ENCODE measurements at places on chromosomes 1 and 21.
A peak's percentile ranks its signal among the peaks of the same experiment; 100 is the strongest.

DNA sequence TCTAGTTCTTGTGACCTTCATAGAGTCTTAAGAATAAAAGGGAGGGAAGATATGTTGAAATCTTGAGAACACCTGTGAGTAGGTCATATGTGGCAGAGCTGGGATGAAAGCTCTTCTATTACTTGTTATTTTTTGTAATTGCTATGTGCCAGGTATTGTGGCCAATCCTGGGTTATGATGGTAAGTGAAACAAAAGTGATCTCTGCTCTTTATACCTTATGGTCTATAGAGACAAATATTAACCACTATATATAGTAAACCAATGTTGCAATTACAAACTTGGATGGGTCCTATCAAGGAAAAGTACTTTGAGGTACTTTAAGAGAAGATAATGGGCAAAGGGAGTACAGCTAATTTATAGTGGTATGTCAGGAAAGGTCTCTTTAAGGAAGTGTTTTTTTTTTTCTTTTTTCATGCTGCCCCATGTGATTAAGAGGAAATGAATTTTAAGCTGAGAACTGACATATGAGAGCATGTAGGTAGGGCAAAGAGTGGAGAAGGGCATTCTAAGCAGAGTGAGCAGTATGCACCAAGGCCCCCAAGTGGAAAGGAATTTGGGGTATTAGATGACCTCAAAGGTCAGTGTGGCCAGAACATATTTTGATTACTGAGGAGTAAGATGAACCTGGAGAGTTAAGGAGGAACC, 43.3 kb downstream of the POU2F1 start:
- no peak for DNase-seq

GRCh38 chr21:25836396-25836795, 101.6 kb downstream of the GABPA start:
- no peak for DNase-seq

- DNase-seq: no peak
Observed at GRCh38 chr1:15946571-15947381, 29.1 kb downstream of the ZBTB17 start.

DNA sequence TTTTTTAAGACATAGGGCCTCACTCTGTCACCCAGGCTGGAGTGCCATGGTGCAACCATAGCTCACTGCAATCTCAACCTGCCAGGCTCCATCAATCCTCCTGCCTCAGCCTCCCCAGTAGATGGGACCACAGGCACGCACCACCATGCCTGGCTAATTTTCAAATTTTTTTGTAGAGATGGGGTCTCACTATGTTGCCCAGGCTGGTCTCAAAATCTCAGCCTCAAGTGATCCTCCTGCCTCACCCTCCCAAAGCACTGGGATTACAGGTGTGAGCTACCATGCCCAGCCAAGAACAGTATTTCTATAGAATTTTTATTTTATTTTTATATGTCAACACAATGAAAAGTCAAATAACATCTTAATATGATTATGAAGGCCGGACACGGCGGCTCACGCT, 10.9 kb downstream of the GNB1 start:
- no peak for DNase-seq

DNA sequence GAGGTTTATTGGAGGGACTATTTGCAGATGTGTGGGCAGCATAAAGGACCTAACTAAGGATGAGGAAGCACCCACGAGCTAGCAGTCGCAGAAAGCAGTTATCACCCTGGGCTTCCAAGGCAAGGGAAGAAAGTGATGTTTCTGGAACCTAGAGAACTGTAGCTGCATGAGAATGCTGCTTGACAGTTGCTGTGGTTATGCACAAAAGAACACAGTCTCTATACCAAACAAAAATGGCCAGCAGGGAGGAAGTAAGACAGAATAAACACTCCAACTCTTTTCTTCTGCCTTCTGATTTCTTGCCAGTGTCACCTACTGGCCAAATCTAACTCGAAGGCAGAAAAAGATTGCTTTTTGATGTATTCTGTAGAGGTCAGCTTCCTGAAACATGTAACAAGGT, 190.2 kb downstream of the RASAL2 start:
- DNase-seq: no peak

DNA sequence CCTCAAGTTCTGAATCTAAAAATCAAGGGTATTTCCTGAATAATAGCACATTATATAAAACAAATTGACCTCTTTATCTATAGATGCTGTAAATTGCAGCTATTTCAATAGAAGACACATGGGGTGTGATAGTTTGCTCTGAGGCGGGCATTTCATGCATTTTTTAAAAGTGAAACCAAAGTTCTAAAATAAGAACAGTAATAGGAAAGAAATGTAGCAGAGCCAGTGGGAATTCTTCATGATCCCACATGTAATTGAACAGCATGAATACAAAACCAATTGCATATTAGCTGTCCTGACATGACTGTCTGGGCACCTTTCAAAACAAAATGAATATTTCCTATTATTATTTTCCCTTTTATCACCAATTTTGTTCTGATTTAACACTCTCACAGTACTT, 85.0 kb downstream of the RGS21 start:
- no peak for DNase-seq

- DNase-seq: peak; percentile 81
Observed at GRCh38 chr1:27045973-27046558, 33.4 kb upstream of the TENT5B start.

GRCh38 chr1:116498789-116499628, 71.8 kb downstream of the CD58 start:
- DNase-seq: peak; percentile 52

- DNase-seq: no peak
Observed at GRCh38 chr1:2215909-2216766, 12.0 kb upstream of the SKI start.

GRCh38 chr1:154867064-154867825, 2.8 kb downstream of the KCNN3 start:
- DNase-seq: no peak

GRCh38 chr1:193416226-193417024, 230.0 kb upstream of the B3GALT2 start:
- no peak for DNase-seq

DNA sequence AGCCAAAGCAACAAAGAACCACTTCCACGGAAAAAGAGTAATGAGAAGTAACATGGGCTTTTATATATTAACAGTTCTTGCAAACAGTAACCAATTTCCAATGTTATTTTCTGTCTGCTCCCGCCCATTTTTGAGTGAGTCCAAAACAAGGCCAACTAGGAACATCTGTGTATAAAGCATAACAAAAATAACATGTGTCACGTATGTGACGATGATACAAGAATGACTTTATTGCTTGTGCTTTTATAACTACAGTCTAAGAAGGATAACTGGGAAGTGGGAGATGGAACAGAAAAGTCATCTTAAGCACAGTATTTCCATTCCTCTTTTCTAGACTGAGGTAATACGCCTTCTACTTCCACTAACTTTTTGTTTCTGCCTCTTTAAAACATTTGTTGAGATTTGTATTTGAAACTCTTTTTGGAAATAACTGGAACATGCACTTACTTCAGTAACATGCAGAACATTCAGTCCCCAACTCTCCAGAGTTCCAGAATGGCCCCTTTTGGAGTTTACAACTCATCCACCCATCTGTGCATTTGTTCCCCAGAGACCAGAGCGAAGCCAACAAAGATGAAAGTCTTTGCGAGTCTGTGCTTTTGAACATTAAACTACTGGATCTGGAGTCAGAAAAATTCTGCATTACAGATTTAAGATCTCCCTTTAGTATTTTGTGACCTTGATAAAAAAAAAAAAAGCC, 143.0 kb upstream of the ZRANB2 start:
- no peak for DNase-seq

GRCh38 chr1:220040028-220040596, 6.2 kb downstream of the EPRS1 start:
- DNase-seq: no peak

DNA sequence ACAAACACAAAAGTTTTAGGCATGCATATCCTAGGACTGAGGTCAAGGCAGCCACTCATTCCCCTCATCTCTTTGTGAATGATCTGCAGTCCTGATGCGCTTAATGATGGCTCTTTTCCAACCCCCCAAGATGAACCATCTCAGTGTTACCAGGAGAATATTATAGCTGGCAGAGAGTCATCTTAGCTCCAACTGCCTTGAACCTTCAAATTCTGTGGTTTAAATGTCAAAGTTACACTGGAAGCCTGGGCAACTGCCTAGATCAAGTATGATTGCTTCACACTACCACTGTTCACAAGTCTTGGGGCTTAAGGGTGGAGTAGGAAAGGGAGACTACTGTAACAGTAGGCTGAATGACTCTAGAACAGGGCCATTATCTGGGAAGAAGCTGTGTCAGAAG, 8.0 kb upstream of the MYBPHL start:
- DNase-seq: no peak

DNA sequence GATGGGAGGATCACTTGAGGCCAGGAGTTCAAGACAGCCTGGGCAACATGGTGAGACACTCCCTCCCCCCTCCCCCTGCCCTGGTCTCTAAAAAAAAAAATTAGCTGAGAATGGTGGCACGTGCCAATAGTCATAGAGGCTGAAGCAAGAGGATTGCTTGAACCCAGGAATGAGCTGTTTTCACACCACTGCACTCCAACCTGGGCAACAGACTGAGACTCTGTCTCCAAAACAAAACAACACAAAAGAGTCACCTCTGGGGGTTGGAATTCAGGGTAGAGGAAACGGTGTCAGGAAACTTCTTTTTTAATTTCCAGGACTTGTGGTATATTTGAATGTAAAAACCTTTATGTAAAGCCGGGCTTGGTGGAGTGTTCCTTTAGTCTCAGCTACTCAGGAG, 43.2 kb downstream of the RHOU start:
- no peak for DNase-seq

GRCh38 chr1:59290193-59290949, 6.5 kb upstream of the FGGY start:
- DNase-seq: no peak

DNA sequence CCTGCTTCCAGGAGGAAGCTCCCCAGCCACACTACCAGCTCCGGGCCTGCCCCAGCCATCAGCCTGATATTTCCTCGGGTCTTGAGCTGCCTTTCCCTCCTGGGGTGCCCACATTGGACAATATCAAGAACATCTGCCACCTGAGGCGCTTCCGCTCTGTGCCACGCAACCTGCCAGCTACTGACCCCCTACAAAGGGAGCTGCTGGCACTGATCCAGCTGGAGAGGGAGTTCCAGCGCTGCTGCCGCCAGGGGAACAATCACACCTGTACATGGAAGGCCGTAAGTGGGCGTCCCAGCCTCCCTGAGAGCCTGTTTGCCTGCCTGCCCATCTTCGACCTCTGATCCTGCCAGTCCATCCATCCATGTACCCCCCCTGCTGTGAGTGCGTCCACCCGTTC, 3.6 kb downstream of the ECM1 start:
- DNase-seq: no peak

DNA sequence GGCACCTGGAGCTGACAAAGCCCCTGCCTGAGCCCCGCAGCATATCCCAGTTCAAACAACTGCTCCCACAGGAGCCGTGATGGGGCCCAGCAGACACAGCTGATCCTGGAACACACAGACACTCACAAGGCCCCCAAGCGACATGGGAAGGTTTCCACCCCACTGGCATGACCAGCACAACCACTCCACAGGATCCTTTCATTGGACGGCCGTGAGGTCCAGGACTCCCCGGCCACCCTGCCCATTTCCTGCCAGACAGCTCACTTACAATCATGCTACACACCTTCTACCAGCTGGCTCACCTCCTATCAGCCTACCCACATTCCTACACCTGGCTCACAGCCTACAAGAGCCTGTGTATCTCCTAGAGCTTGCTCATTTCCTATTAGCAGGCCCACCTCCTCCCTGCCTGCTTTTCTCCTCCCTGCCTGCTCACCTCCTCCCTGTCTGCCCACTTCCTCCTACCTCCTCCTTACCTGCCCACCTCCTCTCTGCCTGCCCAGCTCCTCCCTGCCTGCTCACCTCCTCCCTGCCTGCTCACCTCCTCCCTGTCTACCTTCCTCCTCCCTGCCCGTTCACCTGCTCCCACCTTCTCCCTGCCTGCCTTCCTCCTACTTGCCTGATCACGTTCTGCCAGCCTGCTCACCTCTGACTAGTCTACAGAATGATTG, 73.9 kb downstream of the MATN1 start:
- no peak for DNase-seq

- DNase-seq: no peak
Observed at GRCh38 chr1:91736146-91736714, 149.7 kb downstream of the TGFBR3 start.

- no peak for DNase-seq
Observed at GRCh38 chr1:162753998-162754585, 36.4 kb upstream of the HSD17B7 start.

GRCh38 chr1:203704120-203704519, 60.9 kb upstream of the LAX1 start:
- no peak for DNase-seq

- DNase-seq: no peak
Observed at GRCh38 chr1:196088541-196088940, 519.7 kb downstream of the KCNT2 start.

DNA sequence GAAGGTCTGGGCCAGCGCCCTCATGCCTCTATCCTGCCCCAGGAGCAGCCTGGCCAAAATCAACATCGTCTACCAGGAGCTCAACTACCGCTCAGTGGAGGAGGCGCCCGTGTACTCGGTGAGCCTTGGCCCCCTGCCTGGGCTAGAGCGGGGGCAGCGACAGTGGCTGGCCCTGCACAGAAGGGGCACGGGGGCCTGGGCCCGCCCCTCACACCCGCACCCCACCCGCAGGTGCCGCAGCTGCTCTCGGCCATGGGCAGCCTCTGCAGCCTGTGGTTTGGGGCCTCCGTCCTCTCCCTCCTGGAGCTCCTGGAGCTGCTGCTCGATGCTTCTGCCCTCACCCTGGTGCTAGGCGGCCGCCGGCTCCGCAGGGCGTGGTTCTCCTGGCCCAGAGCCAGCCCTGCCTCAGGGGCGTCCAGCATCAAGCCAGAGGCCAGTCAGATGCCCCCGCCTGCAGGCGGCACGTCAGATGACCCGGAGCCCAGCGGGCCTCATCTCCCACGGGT, 10.8 kb downstream of the SCNN1D start:
- no peak for DNase-seq

GRCh38 chr1:113903501-113904292, 902 bp downstream of the AP4B1 start:
- DNase-seq: peak; percentile 40

DNA sequence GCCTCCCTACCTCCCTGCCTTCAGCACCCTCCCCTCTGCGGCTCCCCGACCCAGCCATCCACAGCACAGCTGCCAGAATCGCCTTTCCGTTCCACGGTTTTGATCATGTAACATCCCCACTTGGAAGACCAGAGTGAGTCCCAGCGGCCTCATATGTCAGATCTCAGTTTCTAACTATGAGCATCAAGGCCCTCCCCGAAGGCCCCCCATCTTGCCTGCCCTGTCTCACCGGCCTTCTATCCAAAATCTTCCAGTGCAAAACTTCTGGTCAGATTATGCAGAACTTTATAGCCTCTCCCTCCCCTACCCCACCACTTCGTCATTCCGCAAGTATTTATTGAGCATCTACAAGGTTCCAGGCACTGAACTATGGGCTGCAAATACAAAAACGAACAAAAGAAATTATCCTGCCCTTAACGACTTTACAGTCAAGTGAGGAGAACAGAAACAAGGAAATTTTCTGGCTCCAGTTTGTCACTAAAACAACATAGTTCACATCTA, 20.3 kb upstream of the LMX1A start:
- no peak for DNase-seq

GRCh38 chr21:46461909-46462308, 3.2 kb downstream of the DIP2A start:
- no peak for DNase-seq

Data from activated CD4-positive, alpha-beta T cell treated with anti-CD3 and anti-CD28 coated beads, Interleukin-2, amount 50 U/mL, for 48 hours (primary cell).